Cerebellum (tissue), 4 donors: ENCODE measurements at places on chromosomes 7 and 10. TPM values are rescaled to one million over a fixed set of nuclear protein-coding genes. Genes with fewer than 3 reads are reported as not detected.
A peak's percentile ranks its signal among the peaks of the same experiment; 100 is the strongest.

DNA sequence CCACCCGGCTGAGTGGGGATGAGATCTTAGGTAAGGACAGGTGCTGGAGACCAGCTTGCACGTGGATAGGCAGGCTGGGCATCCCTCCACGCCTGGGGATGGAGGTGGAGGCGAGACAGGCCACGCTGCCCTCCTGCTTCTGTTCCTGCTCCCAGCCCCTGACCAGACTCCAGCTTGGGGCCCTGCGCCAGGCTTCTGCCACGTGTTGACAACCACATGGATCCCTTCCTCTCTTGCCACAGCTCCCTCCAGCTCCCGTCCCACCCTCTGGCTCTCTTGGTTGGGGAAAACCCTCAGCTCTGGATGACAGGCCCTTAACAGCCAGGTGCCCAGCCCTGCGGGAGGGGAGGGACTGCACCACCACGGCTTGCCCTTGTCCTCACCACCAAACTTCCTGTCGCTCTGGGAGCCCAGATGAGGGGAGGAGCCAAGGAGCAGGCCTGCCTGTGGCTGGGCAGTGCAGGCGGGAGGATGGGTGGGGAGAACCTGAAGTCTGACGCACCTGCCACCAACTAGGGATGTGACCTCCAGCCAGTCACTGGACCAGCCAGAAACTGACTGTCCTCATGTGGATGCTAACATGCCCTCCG, 36.0 kb downstream of the KCNH2 start:
- peak; percentile 45 for DNase-seq

GRID1 gene
- 15.8 TPM for total RNA-seq

DNA sequence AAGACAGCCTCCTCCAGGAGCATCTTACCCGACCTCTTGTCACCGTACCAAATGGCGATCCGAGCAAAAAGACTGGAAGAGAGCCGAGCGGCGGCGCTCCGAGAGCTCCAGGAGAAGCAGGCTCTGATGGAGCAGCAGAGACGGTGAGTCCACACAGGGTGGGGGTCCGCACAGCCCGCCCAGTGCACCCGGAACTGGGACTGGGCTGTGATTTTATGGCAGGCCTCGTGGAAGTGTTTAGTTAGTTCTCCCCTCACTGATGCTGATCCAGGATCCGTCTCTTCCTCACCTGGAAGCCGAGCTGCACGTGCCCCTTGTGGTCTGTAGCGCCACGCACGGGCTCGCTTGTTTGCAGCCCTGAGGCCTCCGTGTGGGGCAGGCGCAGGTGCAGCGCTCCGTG, 19.6 kb downstream of the LRRC27 start:
- no peak for DNase-seq

GRCh38 chr10:124316326-124316725, 102.4 kb downstream of the OAT start:
- DNase-seq: peak; percentile 43

GRCh38 chr7:49174396-49174795, 250.0 kb downstream of the CDC14C start:
- no peak for DNase-seq

PIP4K2A gene
- total RNA-seq: 22.7 TPM

ENTPD1 gene
- 12.2 TPM for total RNA-seq

DNA sequence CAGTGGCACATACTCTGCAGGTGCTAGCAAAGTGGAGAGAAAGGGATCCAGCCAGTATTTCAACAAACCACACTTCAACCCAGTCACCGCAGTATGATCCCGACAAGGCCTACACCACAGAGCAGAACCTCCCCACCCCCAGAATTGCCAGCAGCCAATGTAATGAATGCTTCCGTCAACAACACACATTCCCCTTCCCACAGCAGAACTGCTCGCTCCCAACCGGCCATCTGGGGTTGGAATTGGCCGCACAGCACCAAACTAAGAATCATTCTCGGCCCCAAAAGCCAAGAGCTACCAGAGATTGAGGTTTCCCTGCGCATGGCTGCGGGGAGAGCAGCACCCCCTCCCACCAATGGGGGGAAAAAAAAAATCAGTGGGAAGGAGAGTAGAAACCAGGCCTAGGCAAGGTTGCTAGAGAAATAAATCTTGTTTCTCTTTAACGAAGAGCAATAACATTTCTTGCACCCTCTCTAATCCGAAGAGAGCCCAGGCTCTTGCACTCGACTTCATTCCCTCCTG, 1.1 kb downstream of the WASL start:
- peak; percentile 37 for DNase-seq

GRCh38 chr10:287814-288213, 152.6 kb downstream of the ZMYND11 start:
- DNase-seq: no peak

NACAD gene
- 6.8 TPM for total RNA-seq
